Fibroblast of skin of abdomen (primary cell): ENCODE measurements at places on chromosomes 5 and 9.

DNA sequence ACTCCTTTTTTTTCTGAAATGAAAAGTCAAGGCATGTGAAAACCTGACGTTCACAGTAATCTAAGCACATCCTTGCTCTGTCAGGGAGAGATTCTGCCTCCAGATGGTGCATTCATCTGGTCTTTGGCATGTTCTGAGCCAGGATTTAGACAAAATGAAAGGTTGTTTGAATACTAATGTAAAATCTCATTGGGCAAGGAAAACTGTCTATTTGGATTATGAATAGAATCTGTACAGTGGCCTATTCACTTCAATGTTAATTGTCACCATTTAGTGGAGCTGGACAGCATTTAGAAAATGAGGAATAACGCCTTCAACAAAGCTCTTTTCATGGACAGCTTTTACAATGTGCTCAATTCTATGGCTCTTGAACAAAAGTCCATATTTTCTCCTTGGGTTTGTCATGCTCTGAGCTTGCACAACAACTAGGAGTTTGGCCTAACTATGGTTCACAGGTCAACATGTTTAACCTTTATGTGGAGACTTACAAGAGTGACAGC is 28.9 kb downstream of the ARHGEF28 start:
- no peak for DNase-seq

DNA sequence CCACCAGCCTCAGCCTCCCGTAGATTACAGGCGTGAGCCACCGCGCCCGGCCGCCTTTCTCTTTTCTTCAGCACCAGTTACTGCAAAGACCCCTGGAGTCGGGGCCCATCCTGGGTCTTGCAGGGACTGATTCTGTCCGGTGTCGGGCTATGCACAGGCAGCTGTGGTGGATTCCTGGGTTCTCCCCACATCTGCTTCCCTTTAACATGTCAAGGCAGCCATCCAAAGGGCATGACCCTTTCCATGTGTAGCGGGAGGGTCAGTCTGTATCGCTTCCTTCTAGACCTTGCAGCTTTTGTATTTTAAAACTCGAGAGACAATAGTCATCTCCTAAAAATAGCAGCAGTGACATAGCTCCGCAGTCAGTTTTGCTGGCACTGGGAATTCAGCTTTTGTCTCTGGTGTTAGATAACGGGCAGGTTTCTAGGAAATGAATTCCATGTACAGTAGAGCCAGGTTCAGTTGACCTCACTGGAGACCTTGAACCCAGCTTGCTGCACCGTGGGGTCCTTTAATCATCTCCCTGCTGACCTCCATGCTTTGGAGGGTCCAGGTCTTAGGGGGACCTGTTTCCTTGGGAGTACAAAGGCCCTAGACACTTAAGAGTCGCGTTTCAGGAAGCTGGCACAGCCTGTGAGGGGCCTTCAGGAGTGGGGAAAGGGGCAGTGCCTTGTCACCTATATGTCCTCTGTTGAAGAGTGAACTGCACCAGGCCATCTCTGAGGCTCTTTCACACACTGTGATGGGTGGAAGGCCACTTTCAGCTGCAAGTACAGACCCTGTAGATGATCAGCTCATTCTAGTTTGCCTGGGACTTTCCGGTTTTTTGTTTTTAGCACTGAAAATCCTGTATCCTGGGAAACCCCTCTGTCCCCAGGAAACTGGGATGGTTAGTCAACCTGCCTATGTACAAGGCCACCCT is 13.8 kb downstream of the ANKRD33B start:
- DNase-seq: no peak

DNA sequence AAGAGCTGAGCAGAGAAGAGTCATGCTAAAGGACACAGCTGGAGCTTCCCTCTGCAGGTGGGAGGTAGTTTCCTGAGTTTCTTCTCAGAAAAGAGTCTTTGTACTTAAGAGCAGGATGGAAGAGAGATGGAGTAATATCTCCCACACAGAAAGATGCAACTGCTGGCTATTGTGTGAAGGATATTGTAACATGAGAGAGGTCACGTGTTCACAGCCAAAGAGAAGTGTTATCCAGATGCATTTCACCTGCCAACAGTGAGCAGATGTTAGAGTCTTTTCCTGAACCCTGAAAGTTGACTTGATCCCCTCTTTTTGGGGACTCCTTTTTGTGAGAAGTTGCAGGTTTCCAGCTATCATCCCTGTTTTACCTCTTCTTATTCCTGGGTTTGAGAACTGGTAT is 14.0 kb upstream of the TRIO start:
- no peak for DNase-seq

DNA sequence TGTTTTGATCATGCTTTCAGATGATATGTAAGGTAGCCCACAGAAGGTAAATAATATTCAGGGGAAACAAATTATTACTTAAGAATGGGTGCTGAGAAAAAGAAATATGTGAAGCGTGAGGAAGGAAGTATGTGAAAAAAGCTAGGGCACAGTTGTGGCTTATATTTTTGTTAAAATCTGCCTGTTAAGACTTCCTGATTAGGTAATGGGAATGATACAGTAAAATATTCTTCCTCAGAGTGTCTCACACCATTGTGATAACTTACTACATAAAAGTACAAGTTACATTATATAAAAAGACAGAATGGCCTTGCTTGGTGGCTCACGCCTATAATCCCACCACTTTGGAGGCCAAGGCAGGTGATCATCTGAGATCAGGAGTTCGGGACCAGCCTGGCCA is 18.7 kb upstream of the PARP8 start:
- no peak for DNase-seq

DNA sequence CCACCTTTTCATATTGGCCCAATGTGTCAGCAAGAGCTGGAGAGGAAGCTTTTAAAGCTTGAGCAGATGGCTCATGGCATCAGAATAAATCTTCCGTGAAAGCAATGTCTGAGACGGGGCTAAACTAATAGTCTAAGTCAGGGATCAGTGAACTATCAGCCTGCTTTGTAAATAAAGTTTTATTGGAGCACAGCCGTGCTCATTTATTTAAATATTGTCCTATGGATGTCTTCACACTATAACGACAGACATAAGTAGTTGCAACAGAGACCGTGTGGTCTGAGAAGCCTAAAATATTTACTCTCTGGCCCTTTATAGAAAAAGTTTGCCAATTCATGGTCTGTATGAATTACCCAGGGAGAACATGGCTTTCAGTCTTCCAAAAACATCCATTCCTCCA is 85.6 kb upstream of the SLC44A1 start:
- DNase-seq: no peak

DNA sequence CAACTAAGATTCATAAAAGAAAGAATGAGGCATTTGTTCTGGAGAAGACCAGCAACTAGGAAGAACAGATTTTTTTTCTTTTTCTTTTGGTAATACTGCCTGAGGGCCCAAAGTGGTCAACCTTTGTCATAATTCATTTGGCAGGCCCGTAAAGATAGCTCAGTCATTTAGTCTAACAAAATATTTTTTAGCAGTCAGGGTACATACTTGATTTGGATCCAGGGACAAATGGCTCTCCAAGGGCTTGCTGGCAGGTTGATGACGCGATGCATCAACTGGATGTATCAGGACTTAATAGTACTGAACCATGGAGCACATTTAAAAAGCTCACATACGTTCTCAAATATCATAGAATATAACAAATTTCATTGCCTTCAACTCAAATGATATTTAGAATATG is 203.4 kb upstream of the ZNF608 start:
- no peak for DNase-seq

DNA sequence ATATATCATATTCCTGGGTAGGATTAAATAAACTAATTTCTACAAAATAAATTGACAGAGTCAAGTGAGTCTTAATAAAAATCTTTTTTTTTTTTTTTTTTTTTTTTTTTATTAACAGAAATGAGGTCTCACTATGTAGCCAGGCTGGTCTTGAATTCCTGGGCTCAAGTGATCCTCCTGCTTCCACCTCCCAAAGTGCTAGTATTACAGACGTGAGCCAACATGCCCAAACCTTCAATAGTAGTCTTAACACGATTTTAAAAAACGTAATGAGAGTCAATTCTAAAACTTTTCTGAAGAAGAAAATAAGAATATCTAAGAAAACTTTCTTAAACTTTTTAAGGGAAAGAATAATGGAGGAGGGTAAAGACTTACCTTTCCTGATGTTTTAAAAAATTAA is 84.2 kb downstream of the YIPF5 start:
- DNase-seq: no peak

- DNase-seq: no peak
These were observed 213.0 kb downstream of the FBXL17 start for GRCh38 chr5:108168915-108169314.

DNA sequence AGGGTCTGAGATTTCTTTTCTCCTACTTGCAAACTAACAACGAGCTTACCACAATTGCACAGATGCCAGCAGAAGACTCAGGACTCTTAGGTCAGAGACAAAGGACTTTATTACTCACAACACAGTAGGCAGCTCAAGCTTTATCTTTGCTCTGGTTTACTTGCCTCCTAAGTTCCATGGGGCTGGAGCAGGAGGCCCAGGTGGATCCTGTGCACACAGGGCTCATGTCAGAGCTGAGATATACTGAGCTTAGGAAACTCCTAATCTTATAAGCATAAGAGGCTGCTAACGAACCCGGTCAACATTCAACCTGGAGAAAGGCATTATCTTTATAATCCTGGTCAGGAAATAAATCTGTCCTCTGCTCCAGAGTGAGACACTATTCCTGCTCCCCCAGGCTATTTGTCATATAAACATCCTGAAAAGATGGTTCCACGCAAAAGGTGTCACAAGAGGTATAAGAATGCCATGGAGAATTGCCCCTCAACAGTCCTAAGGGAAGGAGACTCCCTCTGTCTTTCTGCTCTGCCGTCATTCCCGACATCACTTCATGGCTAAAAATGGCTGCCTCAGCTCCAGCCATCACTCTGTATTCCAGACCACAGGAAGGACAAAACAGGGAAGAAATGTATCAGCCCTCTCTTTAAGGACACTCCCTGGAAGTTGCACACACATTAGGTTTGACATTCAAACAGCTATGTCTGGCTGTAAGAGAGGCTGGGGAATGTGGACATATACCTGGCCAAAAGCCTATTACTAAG is 16.2 kb downstream of the DUSP1 start:
- DNase-seq: no peak

- DNase-seq: no peak
These were observed 12.1 kb downstream of the TGFBI start for GRCh38 chr5:136040746-136041415.

- no peak for DNase-seq
These were observed 1183.0 kb upstream of the CDH18 start for GRCh38 chr5:21171038-21171437.

DNA sequence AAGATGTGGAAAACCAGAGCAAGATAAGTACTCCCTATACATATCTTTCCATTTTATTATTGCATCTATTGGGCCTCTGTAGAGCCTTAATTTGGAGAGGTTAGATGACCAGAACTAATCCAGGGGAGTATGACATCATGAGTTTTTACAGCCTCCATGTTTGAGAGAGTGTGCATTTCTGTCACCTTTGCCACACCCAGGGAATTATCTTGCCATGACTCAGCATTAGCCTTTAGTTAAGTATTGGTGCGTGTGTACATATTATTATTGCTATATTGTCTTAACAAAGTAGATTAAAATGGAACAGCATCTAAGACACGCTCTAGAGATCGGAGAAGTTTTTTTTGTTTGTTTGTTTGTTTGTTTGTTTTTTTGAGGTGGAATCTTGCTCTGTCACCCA is 27.6 kb downstream of the DIMT1 start:
- no peak for DNase-seq

DNA sequence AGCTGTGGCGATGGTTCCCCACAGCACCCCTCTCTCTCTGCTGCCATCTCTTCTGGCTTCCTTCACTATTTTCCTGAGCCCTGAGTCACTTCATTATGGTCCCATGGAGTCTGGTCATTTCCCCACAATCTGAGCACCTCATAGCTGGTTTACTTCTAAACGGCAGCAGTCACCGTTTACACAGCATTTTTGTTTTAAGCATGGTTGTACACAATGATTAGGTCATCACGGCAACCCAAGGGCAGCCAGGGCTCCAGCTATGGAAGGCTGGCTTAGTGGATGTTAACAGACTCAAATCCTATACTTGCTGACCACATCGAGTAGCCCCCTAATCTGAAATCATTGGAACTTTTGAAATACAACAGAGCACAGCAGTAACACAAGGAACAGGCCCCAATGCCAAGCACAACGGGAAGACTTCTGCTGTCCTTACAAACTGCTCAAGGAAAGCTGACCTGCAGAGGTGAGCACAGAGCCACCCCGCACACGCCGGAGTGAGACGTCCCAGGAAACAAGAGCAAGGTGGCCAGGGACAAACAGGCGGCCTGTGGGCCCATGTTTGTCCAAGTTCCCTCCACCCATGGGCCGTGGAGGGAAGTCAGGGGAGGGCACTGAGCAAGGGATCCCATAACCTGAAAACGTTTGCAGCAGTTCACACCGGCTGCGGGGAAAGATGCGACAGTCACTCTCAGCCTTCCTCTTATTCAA is 22.9 kb downstream of the CAMSAP1 start:
- peak; percentile 21 for DNase-seq

- no peak for DNase-seq
These were observed 27.1 kb upstream of the HTR4 start for GRCh38 chr5:148681157-148682057.

DNA sequence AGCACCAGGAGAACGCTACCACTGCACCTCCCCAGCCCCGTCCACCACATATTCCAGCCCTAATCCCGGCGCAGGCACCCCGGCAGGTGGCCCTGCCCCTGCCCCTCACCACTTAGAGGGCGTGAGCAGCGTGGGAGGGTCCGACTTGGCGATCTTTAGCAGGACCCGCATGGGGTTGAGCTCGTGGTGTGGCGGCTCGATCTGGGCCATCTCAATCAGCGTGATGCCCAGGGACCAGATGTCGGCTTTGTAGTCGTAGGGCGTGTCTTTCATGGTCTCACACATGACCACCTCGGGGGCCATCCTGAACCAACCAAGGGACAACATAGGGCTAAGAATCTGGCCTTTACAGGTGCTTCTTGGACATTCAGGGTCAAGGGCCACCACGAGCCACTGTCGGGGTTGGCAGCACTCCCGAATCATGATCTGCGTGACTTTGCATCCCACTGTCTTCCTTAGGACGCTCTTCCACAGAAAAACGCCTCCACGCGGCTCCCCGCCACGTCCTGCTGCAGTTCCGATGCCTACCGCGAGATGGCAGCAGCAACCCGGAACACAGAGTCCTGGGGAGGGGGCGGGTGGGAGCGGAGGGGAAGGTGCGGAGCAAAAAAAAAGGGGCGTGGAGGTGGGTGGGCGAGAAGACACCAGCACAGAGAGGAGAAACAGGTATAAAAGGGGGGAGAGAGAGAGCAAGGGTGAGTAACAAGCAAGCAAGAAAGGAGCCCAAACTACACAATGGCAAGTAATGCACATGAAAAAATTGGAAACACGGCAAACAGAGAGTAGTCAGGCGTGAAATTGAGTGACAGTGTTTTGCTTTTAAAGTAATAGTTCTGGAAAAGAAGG is 81.3 kb downstream of the STK10 start:
- DNase-seq: peak; percentile 49

DNA sequence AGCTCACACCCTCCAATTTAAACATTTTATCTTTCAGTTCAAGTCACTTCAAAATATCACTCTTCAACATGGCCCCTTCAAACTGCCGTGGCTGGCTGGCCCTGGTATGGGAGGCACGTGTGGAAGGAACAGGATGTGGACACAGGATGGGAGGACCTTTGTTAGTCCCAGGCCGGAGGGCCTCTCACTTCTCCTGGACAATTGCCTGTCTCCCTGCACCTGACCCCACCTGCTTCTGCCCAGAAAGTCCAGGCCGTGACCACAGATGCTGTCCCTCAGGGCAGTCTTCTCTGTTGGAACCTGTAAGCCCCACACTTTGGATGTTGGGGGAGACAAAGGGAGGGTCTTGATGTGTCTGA is 19.4 kb downstream of the AMBP start:
- no peak for DNase-seq
